ENCODE measurements at places on chromosomes 11 and 22.
A peak's percentile ranks its signal among the peaks of the same experiment; 100 is the strongest.

GRCh38 chr11:90468923-90469322 lies 246.1 kb upstream of the CHORDC1 start:
- no peak for DNase-seq

DNA sequence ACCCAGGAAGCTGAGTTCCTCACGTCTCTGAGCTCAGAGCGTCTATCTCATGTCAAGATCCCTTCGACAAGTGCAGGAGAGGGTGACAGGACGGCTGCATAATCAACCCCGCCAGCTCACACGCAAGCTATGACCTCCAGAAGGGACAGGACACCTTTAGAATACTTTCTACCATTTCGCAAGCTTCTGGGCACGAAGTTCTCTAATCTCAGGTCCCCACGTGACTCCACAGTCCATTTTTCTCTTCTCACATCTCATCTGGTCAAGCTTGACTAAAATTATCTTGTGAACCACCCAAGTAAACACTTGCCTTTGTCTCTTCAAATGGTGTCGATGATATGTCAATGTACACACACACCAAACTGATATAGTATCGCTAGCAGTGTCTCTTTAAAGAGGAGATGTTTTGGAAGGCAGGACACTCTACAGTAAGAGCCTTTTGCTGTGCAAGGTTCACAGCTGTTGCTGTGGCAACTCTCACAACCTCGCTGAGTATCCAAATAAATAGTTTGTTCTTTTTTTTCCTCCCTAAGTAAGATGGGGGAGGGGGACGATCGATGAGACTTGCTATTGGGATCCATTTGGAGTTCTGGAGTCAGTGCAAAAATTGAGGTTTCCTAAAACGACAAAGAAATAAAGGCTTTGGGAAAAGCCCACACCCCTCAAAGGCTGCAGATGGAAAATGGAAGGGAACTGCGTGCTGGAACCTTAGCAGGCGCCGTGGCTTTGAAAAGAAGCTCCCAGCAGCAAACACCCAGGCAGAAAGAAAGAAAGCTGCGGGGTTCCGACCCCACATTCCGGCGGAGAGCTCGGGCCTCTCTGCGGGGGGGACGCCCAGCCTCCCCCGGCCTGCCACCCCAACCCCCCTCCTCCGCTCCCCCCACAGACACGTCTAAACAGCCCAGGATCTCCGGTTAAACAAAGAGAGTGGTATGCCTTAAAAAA lies 215.4 kb upstream of the UBASH3B start:
- peak; percentile 23 for DNase-seq

DNA sequence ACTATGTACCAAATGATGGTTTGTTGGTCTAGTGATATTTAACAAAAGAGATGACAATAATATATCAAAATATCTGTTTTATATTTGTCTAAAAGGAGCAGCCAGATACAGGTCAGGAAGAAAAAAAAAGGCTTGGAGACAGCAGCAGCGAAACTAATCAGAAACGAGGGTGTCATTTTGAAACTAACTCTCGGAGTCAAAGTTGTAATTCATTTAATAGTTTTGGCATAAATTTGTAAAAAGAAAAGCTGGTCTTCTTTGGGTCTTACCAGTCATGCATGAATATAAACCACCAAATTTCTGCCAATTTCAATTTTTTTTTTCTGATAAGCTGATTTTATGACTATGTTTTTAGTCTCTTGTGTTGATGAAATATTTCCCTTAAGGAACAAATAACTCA lies 25.5 kb downstream of the NPAT start:
- no peak for DNase-seq

DNA sequence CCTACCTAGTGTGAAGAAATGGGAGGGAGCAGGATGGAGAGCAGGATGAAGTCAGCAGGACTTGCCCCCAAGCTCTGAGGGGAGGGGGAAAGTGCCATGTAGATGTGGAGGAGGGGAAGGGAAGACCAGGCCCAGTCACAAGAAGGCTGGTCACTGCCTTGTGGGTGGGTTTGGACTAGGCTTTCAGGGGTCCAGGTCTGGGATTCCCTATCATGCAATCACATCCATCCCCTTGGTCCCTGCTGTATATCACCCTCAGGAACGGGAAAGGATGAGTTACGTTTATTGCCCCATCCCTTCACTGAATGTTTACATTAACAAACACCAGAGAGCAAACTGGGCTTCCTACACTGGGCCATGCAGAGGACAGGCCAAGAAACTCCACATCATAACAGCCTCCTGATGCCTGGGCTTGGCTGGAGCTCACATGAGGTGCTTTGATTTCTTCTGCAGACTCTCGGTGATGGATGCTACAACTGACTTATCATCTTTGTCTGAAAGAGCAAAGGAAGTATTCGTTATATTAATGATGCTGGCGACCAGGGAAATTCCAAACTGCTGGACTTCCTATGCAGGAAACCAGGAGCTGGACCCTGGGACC lies 5.6 kb downstream of the TMEM86A start:
- no peak for DNase-seq

GRCh38 chr11:27723687-27724086 lies 23.4 kb upstream of the BDNF start:
- no peak for DNase-seq

GRCh38 chr22:37024339-37025157 lies 5.0 kb downstream of the MPST start:
- DNase-seq, result no peak

DNA sequence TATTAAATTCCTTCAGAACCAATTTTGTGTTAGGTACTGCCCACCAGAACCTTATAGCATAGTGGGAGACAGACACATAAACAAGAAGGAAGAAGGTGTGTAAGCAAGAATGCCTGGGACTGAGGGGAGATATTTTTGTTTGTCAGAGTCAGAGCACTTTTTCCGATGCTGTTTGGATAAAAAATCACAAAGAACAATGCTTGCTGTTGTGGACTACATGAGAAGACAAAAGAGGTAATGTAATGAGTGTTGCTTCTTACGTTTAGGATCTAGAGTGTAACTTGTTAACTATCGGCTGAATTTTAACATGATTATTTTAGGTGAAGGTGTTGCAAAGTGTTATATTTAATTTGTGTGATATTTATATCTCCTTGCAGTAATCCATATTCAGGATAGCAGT lies 84.9 kb downstream of the ATM start:
- no peak for DNase-seq

- DNase-seq, result no peak
Observed at GRCh38 chr22:36386900-36387708, 663 bp downstream of the MYH9 start.

- DNase-seq, result no peak
Observed at GRCh38 chr11:223884-224283, 12.3 kb downstream of the SIRT3 start.

DNA sequence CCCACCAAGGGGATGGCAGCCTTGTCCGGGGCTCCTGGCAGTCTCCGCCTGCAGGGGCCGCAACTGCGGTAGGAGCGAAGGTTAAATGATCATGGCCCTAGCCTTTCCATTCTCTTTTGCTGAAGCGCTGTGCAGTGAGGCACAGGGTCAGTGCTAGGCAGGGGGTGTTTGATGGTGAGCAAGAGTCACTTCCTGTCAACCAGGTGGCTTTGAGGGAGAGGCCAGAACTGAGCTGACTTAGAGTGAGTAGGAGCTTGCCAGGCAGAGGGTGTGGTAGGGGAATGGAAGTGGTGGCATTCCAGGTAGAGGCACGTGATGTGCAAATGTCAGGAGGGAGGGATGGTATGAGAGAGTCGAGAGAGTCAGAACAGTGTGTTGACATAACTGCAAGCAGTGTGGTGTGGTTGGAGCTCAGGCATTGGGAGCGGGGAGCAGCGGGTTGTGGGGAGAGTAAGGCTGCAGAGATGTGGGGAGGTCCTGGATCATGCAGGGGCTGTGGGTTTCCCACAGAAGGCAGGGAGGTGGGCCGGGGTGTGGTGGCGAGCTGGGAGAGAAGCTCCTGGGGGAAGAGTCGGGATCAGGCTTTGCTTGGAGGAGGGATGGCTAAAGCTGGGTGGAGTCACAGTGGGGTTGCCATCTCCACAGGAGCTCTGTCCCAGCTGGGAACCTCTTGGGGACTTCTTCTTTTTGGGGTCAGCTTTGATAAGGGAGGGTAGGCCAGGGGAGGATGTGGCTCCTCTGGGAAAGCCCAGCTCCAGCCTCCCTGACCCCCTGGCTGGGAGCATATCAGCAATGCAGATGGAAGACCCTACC lies 33.3 kb downstream of the AMPD3 start:
- no peak for DNase-seq

- no peak for DNase-seq
Observed at GRCh38 chr11:103729617-103730016, 306.8 kb upstream of the DDI1 start.

DNA sequence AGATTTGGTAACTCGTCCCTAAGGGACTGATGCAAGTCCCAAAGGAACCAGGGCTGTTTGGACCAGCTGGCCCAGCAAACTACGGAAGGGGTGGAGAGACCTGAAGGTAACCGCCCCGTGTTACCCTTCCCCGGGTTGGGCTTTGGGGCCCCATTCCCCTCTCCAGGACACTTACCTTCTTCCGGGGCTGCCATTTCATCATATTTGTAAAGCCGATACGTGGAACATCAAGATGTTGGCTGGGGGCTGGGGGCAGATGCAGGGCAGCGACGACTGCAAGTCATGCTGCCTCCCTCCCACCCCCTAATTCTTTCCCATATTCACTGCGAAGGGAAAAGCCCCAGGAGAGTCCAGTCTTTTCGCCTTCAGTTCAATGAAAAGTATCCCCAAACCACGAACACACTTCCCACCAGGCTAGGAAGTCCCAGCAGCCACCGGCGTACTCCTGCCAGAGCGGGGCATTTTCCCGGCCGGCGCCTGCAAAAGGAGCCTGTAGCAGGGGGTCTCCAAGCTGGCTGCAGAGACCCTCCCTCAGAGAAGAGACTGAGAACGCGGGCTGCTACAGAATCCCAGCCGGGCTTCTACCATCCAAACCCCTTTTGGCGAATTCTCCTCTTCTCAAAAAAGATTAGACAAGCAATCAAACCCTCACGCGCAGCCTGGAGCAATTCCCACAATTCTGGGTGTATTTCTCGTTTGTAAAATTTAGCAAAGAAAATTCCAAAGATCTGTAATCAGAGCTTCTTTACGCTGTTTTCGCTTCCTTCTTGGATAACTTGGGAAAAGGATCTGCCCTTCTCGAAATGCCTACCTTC lies 236.7 kb downstream of the TTC28 start:
- DNase-seq, result no peak

GRCh38 chr11:69337211-69337721 lies 43.3 kb downstream of the MYEOV start:
- DNase-seq, result no peak

DNA sequence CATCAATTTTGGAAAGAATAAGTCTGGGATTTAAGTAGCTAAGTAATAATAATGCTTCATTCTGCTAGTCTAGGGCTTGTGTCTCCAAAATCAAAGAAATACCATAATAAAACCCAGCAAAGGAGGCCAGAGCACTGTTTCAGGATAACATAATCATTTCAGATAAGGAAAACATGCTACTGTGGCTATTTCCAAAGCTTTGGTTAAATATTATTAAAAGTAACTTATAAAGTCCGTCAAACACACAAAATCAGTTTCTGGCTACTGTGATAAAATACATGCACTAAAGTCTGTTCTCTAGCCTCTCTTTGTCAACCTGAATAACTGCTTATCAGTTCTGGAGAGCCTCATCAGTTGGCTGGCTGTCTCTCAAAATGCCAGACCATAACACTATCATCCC lies 1.5 kb upstream of the OR6T1 start:
- DNase-seq, result no peak

- DNase-seq, result no peak
Observed at GRCh38 chr11:46616551-46617133, 385 bp downstream of the HARBI1 start.

- DNase-seq, result no peak
Observed at GRCh38 chr22:50732681-50733080, 5.3 kb upstream of the ACR start.

Measured in T47D (cell line).